ENCODE measurements at places on chromosomes 4 and X.
A peak's percentile ranks its signal among the peaks of the same experiment; 100 is the strongest.

- DNase-seq: no peak
Observed at GRCh38 chr4:184548316-184548647, 73.9 kb upstream of the IRF2 start.

DNA sequence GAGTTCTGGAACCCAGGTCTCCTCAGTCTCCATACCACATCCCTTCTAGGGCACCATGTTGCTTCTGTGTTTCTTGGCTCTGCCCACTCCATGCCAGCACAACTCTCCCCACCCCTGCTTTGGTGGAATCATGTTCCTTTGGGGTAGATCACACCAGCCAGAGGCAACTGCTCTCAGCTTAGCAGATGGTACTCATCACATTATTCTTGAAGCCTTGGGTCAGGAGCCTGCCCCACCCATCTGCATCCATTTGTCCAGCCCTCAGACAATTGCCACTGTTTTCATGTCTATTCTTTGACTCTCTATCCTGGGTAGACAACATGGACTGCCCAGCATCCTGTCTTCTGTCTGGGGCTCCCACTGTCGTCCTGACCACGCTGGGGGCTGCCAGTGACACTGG, 147.6 kb downstream of the PTTG2 start:
- DNase-seq: no peak

GRCh38 chr4:183154701-183155391, 55.8 kb downstream of the WWC2 start:
- DNase-seq: no peak

DNA sequence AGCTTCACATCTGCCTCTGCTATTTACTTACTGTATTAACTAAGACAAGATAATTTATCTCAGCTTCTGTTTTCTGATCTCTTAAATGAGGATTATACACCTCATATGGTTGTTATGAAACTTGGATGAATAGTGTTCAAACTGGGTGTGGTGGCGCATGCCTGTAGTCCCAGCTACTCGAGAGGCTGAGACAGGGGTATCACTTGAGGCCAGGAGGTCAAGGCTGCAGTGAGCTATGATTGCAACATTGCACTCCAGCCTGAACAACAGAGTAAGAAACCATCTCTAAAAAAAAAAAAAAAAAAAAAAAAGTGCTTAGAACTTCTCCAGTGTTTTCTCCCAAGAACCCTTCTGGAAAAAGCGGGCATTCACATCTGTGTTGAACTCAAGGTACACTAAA, 19.8 kb upstream of the KLF3 start:
- no peak for DNase-seq

GRCh38 chr4:174494726-174495125, 27.6 kb downstream of the HPGD start:
- no peak for DNase-seq

- no peak for DNase-seq
Observed at GRCh38 chr4:158934996-158935669, 166.3 kb downstream of the FNIP2 start.

DNA sequence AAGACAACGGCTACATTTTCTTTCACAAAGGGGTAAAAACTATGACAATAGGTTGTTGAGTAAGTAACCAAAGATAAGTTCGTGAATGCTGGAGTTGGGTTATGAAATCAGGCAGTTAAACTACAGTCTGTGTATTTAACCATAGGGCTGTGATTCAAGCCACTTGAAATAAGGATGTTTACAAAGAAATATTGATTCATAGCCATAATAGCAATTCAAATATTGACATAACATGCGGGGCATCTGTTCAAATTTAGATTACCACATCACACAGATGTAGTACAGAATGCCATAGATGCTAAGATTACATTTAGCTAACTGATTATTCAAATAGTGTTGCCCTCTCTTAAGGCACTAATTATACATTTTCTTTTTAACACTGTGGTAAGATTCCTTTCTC, 364.1 kb downstream of the FSTL5 start:
- DNase-seq: no peak

DNA sequence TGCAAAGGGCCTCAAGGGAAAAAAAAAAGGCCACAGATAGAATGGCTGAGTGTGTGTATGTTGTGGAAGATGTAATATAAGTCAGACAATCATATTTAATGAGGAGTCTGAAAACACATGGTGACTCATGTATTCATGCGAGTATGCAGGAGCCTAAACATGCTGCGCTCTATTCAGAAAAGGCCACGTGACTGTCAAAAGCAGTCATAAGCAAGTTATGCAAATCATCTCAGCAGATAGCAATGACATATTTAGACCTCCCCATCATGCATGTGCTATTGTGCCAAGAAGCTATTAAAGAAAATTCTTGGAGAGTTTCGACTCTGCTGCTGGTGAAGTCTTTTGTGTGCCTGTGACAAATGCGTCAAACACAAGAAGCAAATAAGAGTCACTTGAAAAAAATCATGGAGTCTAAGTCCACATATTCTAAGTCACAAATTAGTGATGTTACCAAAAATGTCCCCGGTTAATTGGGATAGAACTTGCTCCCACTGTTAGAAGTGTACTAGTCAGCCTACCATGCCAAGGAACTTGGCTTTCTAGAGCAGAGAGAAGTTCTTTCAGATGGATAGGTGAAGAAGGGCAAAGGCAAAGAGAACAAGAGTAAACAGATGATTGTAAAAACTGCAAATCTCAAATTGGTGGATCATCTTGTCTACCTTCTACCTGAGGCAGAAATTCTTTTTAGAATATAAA, 5.0 kb downstream of the LNX1 start:
- DNase-seq: no peak

GRCh38 chr4:178080312-178080711, 638.1 kb upstream of the AGA start:
- DNase-seq: no peak

GRCh38 chr4:109739547-109739946, 9.7 kb upstream of the PLA2G12A start:
- DNase-seq: no peak

DNA sequence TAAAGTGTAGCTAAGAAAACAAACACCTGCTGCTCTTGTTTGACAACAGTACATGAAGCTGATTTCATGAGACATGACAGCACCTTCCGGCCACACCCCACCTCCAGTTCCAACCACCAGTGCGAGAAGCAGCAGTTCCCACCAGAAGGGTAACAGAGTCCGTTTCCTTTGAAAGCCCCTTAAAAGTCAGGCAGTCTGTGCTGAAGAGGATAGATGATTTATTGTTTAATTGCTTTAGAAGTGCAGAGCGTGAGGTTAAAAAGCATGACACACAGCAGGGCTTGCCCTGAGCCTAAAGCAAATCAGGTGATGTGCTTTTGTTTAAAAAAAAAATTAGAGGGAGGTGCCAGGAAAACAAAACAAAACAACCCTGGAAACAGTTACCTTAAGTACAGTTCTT, 82.6 kb downstream of the HADH start:
- DNase-seq: peak; percentile 15

DNA sequence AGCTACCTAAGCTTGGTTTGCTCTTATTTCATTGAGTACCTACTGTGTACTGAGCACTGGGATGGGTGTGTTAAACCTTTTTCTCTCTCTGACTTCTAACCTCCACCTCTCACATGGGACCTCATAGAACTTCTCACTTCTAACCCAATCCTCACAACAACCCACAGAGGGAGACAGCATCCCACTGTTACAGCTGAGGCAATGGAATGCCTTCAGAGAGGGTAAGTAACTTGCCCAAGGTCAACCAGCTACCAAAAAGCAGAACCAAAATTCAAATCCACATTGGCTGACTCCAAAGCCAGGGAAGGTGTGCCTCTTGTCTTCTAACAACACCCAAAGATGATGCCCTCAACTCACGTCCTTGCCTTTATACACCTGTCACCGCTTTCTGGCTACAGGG, 5.4 kb downstream of the SEL1L3 start:
- DNase-seq: no peak

DNA sequence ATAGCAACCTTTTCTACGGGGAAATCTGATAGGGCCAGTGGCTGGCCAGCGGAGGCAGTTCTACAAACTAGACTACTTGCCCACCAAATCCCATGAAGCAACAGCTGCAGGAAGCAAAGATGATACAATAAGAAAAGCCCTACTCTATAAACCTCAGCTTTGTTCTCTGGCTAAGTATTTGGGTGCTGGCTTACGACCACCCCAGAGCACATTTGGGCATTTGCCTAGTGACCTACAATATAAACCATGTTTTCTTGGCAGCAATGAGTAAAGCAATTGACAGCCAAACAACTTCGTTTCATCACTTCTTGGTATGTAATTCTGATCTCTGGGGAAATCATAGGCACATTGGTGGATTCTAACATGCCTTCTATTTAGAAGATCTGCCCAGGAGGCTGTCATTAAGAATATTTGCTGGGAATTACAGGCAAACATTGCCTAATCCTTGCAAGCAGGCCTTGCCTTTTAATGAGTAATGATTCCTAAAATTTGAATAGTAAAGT, 7.5 kb upstream of the LHFPL1 start:
- DNase-seq: no peak

DNA sequence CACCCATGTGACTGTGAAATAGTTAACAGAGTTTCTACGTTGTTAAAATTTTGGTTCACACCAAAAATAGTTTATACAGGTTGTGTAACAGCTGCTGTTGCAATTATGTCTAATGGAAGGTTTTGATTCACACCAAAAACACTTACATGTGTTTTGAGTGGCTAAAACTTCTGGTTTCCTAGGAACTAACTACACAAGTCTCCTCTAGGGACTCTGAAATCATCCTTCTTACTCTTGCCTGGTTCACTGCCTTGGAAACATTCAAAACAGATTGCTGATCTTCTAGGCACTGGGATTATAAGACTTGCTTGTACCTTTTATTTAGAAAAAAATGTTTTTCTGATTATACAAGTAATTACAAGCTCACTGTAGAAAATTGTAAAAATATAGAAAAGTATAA, 14.9 kb upstream of the MORC4 start:
- DNase-seq: no peak

GRCh38 chr4:132709056-132709455, 440.0 kb upstream of the PCDH10 start:
- DNase-seq: no peak

DNA sequence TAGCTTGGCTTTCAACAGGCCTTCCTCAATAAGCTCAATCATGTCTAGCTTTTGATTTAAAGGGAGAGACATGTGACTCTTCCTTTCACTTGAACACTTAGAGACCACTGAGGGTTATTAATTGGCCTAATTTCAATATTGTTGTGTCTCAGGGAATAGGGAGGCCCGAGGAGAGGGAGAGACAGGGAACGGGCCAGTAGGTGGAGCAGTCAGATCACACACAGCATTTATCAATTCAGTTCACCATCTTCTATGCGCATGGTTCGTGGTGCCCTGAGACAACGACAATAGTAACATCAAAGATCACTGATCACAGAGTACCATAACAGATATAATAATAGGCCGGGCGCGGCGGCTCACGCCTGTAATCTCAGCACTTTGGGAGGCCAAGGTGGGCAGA, 17.8 kb downstream of the ZNF81 start:
- no peak for DNase-seq

- DNase-seq: no peak
Observed at GRCh38 chr4:8700531-8700930, 108.0 kb downstream of the CPZ start.

GRCh38 chr4:40825014-40825838, 75.5 kb downstream of the NSUN7 start:
- DNase-seq: peak; percentile 19

- no peak for DNase-seq
Observed at GRCh38 chr4:99690990-99691389, 33.4 kb upstream of the C4orf54 start.

GRCh38 chrX:82362550-82362949, 1145.5 kb upstream of the POU3F4 start:
- no peak for DNase-seq

DNA sequence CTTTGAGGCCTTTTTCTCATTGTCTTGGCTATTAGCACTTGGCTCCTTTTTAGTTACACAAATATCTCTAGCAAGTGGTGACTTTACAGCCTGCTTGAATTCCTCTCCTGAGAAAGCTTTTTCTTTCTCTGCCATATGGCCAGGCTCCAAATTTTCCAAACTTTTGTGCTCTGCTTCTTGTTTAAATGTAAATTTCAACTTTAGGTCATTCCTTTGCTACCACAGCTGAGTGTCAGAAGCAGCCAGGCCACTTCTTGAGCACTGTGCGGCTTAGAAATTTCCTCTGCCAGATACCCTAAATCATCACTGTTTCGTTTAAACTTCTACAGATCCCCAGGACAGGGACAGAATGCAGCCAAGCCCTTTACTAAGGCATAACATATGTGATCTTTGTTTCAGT, 222.4 kb downstream of the FBXO8 start:
- no peak for DNase-seq

- no peak for DNase-seq
Observed at GRCh38 chrX:68568136-68568535, 69.3 kb downstream of the YIPF6 start.

GRCh38 chr4:36020351-36020750, 224.0 kb downstream of the ARAP2 start:
- no peak for DNase-seq

DNA sequence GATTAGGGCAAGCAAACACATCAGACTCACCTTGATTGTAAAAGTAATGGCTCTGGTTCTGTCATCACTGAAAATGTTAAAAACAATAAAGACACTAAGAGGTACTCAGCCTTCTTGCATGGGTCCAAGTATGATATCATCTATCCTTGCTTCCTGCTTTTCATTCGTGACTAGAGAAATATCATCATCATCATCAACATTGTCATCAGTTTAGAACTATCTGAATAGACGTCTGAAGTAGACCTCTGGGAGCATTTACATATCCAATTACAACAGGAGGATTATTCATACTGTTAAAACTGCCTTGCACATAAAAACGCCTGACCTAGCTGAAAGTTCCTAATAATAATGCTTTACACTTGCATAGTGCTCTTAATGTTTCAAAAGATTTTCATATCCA, 9.8 kb upstream of the FRAS1 start:
- no peak for DNase-seq

- no peak for DNase-seq
Observed at GRCh38 chr4:34720571-34720970, 1523.7 kb downstream of the ARAP2 start.

- DNase-seq: no peak
Observed at GRCh38 chr4:10135260-10135659, 18.7 kb upstream of the WDR1 start.

- DNase-seq: no peak
Observed at GRCh38 chr4:26468283-26468949, 21.9 kb downstream of the CCKAR start.

DNA sequence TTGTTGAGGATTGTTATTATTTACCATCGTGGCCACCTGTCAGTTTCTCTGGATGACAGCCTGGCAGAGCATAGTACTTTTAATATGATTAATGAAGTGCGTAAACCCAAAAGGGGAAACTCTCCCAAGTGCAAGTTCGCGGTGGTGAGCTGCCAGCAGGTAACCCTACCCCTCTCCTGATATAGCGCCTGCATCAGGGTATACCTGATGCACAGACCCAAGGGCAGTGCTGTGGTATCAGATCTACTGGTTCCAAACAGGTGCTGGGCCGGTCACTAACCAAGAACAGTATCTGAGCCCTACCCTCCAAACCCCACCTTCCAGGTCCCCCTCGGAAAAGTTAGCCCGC, 1.6 kb downstream of the RNF150 start:
- DNase-seq: no peak

DNA sequence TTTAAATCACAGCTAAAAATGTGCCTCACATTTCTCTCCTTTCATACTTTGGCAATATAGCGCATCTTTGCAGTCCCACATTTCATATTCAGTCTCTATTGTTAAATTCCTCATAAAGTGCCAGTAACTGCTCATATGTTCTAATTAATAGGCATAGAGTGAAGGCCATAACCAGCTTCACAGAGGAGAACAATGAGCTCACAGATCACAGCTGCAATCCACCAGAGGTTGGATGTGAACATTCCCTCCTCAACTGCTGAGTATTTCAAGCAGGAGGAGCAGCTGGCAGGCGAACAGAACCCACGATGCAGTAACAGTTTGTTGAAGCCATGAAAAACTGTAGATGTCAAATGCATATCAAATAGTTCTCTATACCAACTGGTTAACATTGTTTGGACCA, 2088.7 kb upstream of the AGA start:
- no peak for DNase-seq
